Stimulated activated CD4-positive, alpha-beta T cell treated with anti-CD3 and anti-CD28 coated beads, Interleukin-4, amount 100 ng/mL, for 4 hours (primary cell): ENCODE measurements at places on chromosomes 16 and 17.

- DNase-seq = no peak
These were observed 556.9 kb upstream of the RBFOX1 start for GRCh38 chr16:6775712-6776111.

GRCh38 chr16:78930561-78930960, 670.0 kb downstream of the MAF start:
- no peak for DNase-seq

- peak; percentile 74 for DNase-seq
These were observed 29.9 kb downstream of the DYNLL2 start for GRCh38 chr17:58112970-58113631.

GRCh38 chr16:14562691-14563491, 67.2 kb downstream of the PARN start:
- DNase-seq = no peak

GRCh38 chr16:3050487-3050886, 4.1 kb downstream of the MMP25 start:
- no peak for DNase-seq

GRCh38 chr16:67393111-67393787, at the start of gene TPPP3:
TPPP3 (minus strand) TSS chr16:67393498; CDS start chr16:67391111, 2,387 bp downstream.
- peak; percentile 5 for DNase-seq

- no peak for DNase-seq
These were observed 885.4 kb upstream of the EEF2KMT start for GRCh38 chr16:5982979-5983378.

GRCh38 chr16:74700116-74700437, 585 bp downstream of the MLKL start:
- peak; percentile 18 for DNase-seq

DNA sequence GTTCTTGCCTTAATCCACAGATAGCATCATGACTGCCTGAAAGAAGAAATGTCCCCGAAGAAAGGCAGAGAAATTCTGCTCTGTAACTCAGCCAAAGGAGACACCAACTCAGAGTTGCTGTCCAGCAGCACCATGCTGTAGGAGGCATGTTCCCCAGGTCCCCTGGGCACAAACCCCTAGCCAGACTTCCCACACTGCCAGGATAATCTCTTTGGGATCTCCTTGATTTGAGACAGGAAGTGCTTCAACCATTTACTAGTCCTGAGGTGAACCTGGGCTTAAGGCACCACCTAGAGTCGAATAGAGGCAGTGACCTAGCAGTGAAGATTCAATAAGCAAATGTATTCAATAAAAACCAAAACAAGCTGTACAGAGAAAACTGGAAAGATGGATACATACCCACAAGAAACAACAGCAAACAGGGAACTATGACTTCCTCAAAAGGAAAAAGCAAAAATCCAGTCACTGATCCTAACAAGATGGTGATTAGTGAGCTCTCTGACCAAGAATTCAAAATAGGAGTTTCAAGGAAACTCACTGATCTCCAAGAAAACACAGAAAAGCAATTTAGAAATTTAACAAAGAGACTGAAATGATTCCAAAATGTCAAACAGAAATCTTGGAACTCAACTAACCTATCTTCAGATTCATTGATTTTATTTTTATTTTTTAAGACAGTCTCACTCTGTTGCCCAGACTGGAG, 5.7 kb downstream of the OR4D2 start:
- DNase-seq = peak; percentile 35

GRCh38 chr17:20035501-20035900, 26.3 kb downstream of the SPECC1 start:
- no peak for DNase-seq

- DNase-seq = no peak
These were observed 10.8 kb downstream of the ASPHD1 start for GRCh38 chr16:29910819-29911675.

GRCh38 chr16:75456971-75457370, 7.5 kb downstream of the TMEM170A start:
- no peak for DNase-seq

- no peak for DNase-seq
These were observed 191.0 kb downstream of the SPECC1 start for GRCh38 chr17:20200016-20200795.

- DNase-seq = no peak
These were observed 2449.5 kb downstream of the TP53TG3F start for GRCh38 chr16:35908942-35909341.

GRCh38 chr17:48830840-48831548, at the start of gene CALCOCO2:
CALCOCO2 (plus strand) TSS chr17:48831035; CDS start chr17:48841708, 10,673 bp downstream.
- DNase-seq = peak; percentile 88

DNA sequence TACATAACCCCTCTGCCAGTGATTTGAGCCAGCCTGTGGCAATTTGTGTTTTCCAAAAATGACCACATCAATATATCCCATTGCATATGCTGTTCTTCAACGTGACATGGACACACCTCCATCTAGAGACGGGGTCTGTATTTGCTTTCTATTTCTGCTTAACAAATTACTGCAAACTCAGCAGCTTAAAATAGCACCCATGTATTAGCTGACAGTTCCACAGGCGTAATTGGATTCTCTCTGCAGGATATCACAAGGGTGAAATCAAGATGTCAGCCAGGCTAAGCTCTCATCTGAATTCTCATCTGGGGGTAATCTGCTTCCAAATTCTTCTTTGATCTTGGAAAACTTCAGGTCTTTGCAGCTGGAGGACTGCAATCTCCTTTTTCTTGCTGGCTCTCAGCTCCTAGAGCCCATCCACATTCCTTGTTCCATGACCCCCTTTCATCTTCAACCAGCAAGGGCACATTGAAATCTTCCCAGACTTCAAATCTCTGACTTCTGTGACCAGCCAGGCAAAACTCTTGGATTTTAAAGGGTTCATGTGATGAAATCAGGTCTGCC, 8.2 kb downstream of the KRT9 start:
- no peak for DNase-seq
